Dorsolateral prefrontal cortex (tissue), 122 donors: ENCODE measurements at places on chromosomes 1 and 21.

GRCh38 chr1:162444903-162445302 is 33.0 kb upstream of the SH2D1B start:
- DNase-seq, result no peak

GRCh38 chr1:2221271-2221670 is 6.8 kb upstream of the SKI start:
- DNase-seq, result no peak

DNA sequence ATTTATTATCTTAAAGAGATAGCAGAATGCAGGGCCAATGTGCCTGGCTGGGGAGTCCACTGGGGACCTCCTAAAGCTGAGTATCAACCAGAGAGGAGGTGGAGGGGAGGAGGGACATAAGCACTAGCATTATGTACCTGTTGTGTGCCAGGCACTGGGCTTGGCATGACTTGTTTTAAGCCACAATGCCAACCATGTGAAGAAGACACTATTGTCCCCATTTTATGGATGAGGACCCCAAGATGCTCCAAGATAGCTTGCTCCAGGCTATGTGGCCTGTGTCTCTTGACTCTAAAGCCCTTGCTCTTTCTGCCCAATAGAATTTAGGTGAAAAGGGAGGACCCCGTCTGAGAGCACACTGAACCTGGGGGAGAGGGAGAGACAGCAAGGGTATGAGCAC is 111.3 kb downstream of the GLIS1 start:
- DNase-seq, result no peak

GRCh38 chr1:216549796-216550195 is 126.5 kb upstream of the USH2A start:
- no peak for DNase-seq

DNA sequence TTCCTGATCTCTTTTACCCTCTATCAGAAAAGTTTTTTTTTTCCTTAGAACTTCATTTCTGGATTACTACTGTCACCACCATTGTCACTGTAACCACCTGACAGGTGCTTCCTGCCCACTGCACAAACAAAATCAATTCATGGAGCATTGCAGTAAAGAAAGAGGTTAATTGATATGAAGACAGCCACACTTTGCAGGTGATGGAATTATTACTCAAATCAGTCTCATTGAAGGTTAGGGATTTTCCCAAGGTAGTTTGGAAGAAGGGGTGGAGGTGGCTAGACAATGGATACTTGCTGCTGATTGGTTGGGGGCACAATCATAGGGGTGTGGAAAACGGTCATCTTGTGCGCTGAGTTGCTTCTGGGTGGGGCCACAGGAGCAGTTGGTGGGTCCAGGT is 230.8 kb upstream of the CACYBP start:
- DNase-seq, result no peak

- DNase-seq, result no peak
Measured at GRCh38 chr1:117803318-117803717, 126.1 kb downstream of the GDAP2 start.

- no peak for DNase-seq
Measured at GRCh38 chr21:43917515-43918384, 52.7 kb downstream of the AGPAT3 start.

DNA sequence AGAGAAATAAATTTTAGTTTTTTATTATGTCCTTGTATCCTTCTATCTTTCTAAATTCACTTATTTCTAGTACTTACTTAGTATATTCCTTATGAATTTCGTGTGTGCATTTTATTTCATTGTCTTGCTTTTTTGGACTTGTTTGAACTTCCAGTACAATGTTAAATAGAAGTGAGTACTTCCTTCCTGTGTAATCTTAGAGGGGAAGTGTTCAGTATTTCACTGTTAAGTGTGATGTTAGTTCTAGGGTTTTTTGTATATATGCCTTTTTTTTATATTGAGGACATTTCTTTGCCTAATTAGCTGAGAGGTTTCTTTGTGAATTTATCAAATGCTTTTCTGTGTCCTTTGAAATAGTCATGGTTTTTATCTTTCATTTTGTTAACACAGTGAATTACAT is 10.7 kb downstream of the LYPLAL1 start:
- no peak for DNase-seq

GRCh38 chr1:223873044-223873443 is 27.3 kb upstream of the TP53BP2 start:
- DNase-seq, result no peak

DNA sequence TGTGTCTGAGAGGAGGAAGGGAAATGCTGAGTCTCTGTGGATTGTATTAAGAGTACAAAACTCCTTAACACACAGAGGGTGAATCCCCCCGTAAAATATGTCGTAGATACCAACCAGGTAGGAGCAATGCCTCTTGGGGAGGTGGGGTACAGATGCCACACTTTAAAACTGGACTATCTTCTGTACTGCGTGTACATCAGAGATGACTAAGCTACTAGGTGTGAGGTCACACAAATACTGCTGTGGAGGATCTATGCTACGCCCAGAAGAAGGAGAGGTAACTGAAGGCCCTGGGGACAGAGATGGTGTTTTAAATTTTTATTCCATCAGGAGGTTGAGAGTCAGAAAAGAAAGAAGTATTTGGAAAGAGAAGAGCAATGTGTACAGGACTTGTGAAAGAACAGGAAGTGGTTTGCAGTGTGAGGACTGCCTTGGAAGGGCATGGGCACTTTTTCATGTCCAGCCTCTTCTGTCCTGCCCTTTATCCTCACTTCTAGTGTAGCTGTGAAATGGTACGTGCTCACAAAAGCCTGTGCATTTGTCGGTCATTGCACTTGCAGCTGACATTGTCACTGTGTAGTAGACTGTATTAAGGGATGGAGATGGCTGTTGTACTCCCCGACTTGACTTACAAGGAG is 287.8 kb upstream of the CHRM3 start:
- no peak for DNase-seq

DNA sequence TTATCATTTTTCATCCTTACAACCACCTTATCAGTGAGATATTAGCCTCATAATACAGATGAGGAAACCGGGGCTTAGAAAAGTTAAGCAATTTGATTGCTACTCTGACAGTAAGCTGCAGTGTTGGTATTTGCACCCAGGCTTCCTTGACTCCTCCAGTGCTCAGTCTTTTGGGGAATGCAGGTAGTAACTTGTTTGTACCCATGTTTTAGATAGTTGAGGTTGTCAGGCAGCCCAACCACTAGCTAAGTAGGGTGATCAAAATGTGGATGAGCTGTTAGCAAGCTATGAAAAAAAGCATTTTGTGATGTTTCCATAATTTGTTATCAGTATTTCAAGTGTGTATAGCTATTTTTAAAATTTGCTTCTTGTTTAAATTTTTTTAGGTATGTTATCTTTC is 80.8 kb downstream of the SASS6 start:
- DNase-seq, result no peak

DNA sequence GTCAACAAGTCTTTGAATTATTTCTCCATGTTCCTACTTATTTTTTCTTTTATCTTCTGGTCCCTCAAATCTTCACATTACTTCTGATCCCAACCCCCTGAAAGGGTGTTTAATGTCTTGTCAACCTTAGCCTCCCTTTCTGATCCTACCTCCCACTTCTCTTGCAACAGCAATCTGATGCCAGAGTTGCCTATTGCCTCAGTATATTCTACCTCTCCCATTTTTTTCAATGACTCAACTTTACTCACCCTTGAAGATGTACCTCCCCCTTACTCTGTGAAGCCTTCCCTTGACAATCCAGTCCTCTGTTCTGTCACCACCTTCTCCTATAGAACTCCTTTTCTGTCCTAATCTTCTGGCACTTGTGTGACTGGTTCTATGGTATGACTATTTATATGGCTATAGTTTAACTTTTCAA is 99.5 kb upstream of the CD55 start:
- no peak for DNase-seq
